ACHN (cell line): ENCODE measurements at places on chromosomes 11 and 22.

GRCh38 chr11:14315130-14315529 is 43.9 kb downstream of the RRAS2 start:
- no peak for DNase-seq

- DNase-seq = no peak
Measured at GRCh38 chr22:32203181-32204039, 1.5 kb downstream of the RFPL2 start.

DNA sequence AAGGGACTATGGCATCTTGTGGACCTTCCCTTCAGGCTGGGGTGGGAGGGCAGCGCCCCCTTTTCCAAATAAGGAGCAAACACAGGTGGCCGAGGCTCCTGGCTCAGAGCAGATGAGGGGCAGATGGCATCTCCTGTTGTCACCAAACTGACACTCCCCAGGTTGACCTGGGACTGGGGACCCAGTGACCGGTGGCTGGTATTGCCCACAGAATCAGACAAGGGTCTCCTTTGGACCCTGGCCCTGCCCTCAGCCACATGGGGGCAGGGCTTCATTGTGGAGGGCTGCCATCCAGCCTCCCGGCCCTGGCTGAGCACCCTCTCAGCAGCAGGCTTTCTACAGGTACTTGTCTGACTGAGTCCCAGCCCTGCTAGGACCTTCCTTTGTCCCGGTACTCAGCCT is 842 bp upstream of the SIGIRR start:
- no peak for DNase-seq

GRCh38 chr11:92692826-92693546 is 276.5 kb upstream of the MTNR1B start:
- no peak for DNase-seq

DNA sequence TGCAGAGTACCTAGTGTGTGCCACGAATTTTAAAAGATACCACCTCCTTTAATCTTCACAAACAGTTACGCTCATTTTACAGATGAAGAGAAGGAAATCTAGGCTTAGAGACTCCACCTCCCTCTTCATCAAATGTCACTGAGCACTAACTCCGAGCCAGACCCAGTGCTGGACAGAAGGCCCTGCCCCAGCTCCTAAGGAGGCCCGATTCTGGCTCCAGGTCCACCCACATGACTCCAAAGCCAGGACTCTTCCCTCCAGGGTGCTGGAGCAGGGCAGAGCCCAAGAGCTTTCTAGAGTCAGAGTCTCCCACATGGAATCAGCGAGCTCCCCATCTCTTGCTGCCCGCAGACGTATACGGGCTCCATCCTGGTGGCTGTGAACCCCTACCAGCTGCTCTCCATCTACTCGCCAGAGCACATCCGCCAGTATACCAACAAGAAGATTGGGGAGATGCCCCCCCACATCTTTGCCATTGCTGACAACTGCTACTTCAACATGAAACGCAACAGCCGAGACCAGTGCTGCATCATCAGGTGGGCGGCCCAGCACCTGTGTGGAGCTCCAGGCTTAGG is 27.6 kb downstream of the MYO7A start:
- no peak for DNase-seq

DNA sequence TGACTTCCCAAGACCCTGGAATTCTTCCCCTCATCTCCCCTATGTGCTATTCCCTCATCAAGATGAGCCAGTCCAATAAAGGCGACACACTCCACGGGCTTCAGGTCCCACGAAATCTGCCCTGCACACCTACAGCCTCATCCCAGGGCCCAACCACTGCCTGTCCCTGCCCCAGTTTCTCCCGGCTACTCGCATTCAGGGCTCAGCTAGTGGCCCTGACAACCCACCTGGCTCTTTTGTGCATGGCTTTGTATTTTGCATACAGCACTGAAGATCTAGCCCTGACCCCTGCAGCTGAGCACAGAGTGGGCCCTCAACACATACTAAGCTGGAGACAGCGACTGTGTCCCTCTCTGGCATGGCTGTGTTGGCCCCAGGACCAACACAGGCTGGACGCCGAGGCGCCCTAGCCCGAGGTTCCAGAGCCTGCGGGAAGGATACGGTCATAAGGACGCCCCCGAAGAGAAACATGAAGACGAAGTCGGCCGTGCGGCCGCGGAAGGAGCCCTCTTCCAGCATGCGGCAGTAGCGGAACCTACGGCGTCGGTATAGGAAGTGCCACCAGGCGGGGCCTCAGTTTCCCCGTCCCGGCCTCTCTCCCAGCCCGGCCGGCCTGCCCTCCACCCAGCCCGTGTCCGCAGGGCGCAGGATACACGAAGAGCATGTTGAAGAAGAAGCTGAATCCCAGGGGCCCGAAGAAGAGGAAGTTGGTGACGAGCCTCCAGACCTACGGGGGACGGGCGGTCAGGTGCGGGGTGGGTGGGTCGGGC is 710 bp downstream of the DERL3 start:
- DNase-seq = no peak

DNA sequence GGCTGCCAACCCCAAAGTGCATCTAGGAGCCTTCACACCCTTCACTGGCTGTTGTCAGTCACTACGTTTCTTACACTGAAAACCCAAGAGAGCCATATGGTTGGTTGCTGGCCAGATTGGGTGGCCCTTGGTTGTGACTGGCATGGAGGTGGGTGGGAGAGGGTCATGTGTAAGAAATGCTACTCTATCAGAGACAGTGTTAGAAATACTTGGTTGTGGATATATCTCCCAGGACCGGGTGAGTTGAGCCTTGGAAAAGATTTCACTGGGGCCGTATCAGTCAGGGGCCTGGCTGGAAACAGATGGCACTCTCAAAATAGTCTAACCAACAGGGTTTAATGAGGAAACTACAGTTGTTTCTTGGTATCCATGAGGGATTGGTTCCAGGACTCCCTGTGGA is 15.2 kb downstream of the ENDOD1 start:
- DNase-seq = no peak

DNA sequence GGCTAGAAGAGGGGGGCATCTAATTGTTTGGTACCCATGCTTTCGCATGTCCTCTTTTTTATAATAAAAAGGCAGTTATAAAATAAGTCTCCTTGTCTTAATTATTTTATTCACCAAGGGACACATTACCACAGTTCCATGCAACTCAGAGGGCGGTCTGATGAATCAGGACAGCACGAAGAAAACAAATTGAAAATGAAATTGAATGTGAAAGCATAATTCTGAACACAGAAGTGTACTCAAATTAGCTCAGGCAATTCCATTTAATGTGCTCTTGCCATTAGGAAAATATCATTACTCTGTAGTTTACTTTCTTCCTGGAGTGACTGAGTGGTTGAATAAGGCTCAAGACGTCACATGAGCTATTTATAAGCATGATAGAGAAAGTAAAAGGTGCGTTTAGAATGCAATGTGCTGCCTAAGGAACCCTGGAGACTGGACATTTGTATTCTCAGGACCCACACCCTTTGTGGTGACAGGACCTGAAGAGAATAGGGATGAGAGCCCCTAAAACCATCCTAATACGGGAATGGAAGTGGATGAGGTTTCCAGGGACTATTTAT is 59.6 kb downstream of the MTNR1B start:
- no peak for DNase-seq

DNA sequence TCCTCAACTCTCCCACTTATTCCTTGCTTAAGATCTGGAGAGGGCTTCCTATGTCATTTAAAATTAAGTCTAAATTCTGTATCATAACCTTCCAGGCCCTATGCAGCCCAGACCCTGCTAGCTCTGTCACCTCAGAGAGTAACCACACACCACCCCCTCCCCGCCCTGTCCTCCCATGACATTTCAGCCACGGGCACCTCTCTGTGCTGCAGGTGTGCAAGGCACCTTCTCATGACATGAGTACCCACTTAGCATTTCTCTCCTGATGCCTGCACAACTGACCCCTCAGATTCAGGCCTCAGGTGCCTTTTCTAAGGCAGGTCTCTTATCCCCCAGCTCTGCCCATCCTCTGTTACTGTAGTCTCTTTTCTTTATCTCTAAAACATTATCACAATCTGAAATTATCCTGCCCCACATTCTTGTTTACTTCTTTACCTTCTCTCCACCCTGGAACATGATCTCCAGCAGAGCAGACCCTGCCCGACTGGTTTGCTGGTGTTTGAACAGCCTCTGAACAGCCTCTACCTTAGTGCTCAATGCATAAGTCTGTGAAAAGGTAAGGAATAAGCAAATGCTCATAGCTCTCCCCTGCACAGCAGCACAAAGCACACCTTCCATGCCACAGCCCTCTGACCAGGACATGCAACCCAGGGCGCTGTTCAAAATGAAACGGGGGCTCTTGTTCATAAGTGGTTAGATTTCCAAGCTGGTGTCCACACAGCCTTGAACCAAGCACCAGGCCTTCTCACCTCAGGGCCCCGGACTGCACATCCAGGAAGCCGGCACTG is 196.1 kb upstream of the B3GAT1 start:
- no peak for DNase-seq

DNA sequence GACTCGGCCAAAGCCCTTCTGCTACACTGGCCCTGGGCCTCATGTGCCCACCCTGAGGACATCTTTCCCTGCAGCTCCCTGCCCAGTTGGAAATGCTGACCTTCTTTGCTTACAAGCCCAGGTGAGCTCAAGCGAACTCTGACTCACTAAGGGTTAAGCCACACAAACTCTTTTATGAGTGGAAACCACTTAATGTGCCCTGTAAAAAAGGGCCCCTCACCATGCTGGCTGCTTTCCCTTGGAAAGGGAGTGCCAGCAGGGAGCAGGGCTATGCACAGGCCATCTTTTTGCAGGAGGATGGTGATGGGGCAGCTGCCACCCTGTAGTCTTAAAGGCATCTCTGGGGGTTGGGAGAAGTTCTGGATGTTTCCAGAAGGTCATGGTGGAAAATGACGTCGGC is 18.7 kb downstream of the EHF start:
- DNase-seq = no peak
